Activated T-cell treated with anti-CD3 and anti-CD28 coated beads, Interleukin-2, amount 50 U/mL, for 24 hours (primary cell): ENCODE measurements at places on chromosomes 16 and 17.

DNA sequence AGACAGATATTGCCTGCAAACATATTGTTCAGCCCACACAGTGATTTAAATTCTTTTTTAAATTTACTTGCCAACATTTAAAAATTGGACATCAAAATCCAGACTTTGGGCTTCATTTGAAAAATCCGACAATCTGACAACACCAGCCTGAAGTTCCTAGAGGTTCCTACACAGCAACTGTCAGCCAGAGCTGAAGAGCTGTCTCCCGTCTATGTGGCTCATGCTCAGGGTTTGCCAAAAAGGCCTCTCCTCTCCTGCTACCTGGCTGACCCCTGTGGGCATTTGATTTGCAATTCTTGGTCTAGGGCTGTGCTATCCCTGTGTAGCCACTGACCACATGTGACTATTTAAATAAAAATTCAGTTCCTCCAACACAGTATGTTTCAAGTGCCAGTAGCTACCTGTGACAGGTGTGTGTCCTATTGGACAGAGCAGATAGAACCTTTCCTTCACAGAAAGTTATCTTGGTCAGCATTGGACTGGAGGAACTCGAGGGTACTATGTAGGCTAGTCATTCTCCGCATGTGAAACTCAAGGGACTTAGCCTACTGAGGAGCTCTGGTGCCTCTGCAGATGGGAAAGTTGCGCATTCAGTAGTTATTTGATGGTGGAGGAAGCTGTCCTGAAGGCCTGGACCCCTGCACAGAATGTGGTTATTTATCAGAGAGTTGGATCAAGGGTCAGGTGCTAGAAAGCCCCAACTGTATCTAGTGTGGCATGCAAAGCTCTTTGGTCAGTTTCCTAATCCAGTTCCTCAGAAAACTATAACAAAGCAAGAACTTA, 2.7 kb downstream of the LYRM1 start:
- H3K27me3 ChIP-seq: no peaks in the 10 kb centered on the region
- peak overlapping the region; percentile 28 for H3K4me3 ChIP-seq
- peak overlapping the region; percentile 59 for H3K27ac ChIP-seq
- no peak for DNase-seq
- H3K4me1 ChIP-seq: peaks cover 59% of the 10 kb centered on the region

GRCh38 chr17:11836508-11836907, 160.8 kb downstream of the ZNF18 start:
- no peak overlapping the region for H3K27ac ChIP-seq
- H3K4me1 ChIP-seq: no peaks in the 10 kb centered on the region
- H3K36me3 ChIP-seq: no peaks in the 10 kb centered on the region
- DNase-seq: no peak
- H3K4me3 ChIP-seq: no peak overlapping the region

DNA sequence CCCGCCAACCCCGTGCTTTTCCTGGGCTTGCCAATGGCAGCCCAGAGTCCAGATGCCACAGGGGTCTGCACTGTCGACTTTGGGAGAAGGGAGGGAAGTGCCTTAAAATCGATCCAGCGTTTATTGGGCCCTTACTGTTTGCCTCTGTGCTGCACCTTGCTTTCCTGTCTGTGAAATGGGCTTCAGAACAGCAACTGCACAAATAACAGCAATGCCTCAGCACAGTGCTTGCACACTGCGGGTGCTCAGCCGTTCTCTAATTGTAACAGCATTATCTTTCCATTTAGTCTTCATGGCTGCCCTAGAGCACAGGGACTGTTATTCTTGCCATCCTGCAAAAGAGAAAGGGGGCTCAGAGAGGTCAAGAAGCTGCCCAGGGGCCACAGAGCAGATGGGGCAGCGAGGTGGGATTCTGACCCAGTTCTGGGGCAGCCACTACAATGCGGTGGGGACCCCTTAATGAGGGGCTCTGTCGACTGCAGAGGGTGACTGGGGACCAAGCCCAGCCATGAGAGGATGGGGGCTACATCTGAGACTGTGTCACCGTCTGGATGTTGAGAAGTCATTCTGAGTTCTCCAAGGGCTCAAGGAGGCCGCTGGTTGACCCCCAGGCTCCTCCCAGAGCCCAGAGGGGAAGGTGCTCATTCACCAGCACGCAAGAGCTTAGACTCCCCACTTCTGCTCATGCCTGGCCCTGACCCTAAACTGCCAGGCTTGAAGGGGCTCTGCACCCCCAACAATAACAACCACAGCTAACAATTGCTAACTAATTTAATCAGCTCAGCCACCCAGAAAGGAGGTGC, 9.4 kb upstream of the FOXF1 start:
- H3K27ac ChIP-seq: no peak overlapping the region
- H3K36me3 ChIP-seq: no peaks in the 10 kb centered on the region
- peaks cover 87% of the 10 kb centered on the region for H3K27me3 ChIP-seq
- DNase-seq: no peak
- H3K4me1 ChIP-seq: peaks cover 9% of the 10 kb centered on the region

- no peaks in the 10 kb centered on the region for H3K36me3 ChIP-seq
- no peak for DNase-seq
- H3K27ac ChIP-seq: no peak overlapping the region
- no peak overlapping the region for H3K4me3 ChIP-seq
Measured at GRCh38 chr16:63983401-63983800, 1138.5 kb downstream of the CDH11 start.

- peaks cover 28% of the 10 kb centered on the region for H3K4me1 ChIP-seq
- DNase-seq: no peak
- H3K4me3 ChIP-seq: peak overlapping the region; percentile 92
- H3K36me3 ChIP-seq: peaks cover 64% of the 10 kb centered on the region
- no peaks in the 10 kb centered on the region for H3K27me3 ChIP-seq
- peak overlapping the region; percentile 95 for H3K27ac ChIP-seq
Measured at GRCh38 chr16:30747331-30747730, 894 bp upstream of the PHKG2 start.

GRCh38 chr16:14458576-14458975, 171.5 kb downstream of the PARN start:
- H3K27me3 ChIP-seq: no peaks in the 10 kb centered on the region
- peaks cover 61% of the 10 kb centered on the region for H3K36me3 ChIP-seq
- peaks cover 7% of the 10 kb centered on the region for H3K4me1 ChIP-seq
- no peak for DNase-seq

DNA sequence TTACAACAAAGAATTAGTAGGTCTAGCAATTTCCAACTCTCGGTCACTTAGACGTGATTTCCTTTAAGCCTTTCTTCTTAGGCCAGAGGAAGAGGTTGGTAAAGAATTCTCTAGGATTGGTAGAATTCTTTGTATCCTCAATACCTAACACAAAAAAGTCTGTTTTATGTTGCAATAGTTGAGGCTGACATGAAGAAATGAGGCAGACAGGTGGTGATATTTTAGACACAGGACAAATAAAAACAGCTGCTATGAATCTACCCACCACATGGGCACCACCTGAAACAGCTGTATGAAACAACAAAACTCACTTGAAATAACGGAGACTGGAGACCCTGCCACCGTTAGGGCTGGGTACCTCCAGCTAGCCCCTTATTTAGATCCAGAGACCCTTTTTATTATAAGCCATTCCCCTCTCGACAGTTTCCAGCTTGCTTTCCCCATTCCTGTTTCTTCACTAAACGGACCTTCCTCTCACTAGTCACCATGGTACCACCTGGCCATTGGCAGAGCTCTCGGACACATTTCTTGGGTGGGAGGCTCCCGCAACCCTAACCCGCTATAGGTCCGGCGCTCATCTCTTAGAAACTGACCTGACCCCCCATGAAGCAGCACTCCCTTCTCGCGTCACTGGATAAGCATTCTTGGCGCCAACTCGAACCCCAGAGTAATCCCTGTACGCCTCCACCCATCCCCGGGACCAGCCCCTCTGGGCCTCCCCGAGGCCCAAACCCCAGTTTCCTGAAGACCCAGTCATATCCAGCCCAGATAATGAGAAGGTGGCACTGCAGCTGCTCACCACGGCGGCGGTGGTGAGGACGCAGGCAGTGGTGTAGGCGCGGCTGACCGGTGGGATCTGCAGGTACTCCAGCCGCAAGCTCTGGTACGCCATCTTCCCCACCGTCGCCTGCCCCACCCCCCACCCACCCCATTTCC, at the start of gene DERL2:
Gene DERL2 (minus strand): TSS at position 909 of the 936 bp plus-strand sequence. CDS start 17 bp downstream, at position 892.
- peaks cover 72% of the 10 kb centered on the region for H3K4me1 ChIP-seq
- peaks cover 94% of the 10 kb centered on the region for H3K36me3 ChIP-seq
- no peak for DNase-seq
- H3K27me3 ChIP-seq: no peaks in the 10 kb centered on the region
- H3K4me3 ChIP-seq: peak within 1 kb of the TSS; percentile 95
- peak within 1 kb of the TSS; percentile 99 for H3K27ac ChIP-seq

- H3K4me3 ChIP-seq: no peak overlapping the region
- peaks cover 1% of the 10 kb centered on the region for H3K27me3 ChIP-seq
- no peak for DNase-seq
Measured at GRCh38 chr17:3766779-3767178, 34.2 kb downstream of the ITGAE start.

DNA sequence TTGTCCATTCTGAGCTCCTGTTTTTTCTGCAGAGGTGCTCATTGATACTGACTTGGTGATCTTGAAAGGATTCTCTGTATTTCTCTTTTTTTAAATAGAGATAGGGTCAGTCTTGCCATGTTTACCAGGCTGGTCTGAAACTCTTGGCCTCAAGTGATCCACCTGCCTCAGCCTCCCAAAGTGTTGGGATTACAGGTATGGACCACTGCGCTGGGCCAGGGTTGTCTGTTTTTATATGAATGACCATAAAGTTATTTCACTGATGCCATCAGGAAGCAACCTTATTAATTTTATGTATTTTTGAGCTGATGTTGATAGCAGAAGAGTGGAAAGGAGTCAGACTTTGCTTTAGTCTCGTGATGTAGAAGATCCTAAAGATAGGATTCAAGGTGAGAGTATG, 35.7 kb upstream of the METTL9 start:
- H3K27me3 ChIP-seq: no peaks in the 10 kb centered on the region
- H3K4me1 ChIP-seq: peaks cover 3% of the 10 kb centered on the region
- DNase-seq: peak; percentile 11
- H3K27ac ChIP-seq: no peak overlapping the region

DNA sequence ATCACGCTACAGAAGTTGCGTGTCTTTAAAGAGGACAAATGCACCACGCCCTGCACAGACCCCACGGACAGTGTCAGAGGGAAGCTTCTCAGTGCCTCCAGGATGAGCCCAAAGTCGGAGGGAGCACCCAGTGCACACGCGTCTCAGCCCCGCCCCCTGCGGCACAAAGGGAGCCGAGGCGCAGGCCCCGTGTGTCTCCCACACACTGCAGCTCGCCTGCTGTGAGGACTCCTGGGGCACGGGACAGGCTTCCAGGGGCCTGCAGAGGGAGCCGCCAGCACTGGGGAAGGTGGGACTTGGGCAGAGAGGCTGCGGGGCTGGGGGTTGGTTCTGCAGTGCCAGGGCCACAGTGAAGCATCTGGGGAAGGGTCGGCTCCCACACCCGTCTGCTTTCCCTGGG, 77.4 kb downstream of the LMF1 start:
- peaks cover 18% of the 10 kb centered on the region for H3K36me3 ChIP-seq
- H3K27me3 ChIP-seq: no peaks in the 10 kb centered on the region

DNA sequence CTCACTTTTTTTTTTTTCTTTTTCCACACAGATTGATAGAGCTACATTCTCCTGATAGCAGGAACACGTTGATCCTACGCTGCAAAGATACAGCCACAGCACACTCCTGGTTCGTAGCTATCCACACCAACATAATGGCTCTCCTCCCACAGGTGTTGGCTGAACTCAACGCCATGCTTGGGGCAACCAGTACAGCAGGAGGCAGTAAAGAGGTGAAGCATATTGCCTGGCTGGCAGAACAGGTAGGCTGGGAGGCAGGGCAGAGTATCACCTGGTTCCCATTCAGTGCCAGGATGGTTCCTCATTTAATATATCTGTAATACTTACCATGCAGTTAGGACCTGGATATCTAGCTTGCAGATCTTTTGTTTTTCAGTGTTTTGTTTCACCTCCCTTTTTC, 51.1 kb upstream of the VPS4A start:
- H3K4me3 ChIP-seq: no peak overlapping the region
- peaks cover 25% of the 10 kb centered on the region for H3K36me3 ChIP-seq
- peaks cover 7% of the 10 kb centered on the region for H3K4me1 ChIP-seq
- H3K27me3 ChIP-seq: no peaks in the 10 kb centered on the region

GRCh38 chr17:20059728-20060188, 50.6 kb downstream of the SPECC1 start:
- H3K27me3 ChIP-seq: no peaks in the 10 kb centered on the region
- H3K36me3 ChIP-seq: no peaks in the 10 kb centered on the region
- H3K27ac ChIP-seq: no peak overlapping the region
- peaks cover 18% of the 10 kb centered on the region for H3K4me1 ChIP-seq
- no peak for DNase-seq

DNA sequence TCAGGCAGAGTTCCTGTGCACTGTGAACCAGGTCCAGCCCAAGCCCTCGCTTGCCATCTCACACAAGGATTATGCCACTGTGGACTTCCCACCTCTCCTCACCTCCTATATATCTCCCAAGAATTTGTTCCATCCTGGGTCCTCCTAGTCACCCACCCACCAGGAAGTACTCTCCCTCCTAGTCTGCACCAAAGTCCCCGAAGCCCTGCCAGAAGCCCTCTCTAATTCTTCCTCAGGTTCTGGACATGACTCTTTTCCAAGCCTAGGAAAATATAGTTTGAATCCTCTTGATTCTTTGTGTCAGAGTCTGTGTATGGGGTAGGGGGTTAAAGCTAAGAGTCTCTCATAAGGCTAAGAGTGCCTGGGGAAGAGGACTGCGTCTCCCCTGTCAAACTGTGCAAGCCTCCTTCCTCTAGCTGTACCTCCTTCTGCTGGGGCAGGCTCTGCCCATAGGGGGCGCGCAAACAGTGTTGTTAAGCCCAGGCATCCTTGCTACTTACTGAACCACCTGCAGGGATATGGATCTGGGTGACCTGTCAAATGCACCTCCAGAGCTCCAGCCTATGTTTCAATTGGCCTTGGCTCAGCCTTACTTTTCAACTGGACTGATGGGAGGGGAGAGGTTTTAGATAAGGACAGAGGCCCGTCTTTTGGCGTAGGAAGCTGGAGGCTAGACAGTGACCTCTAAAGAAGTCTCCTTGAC, 16.6 kb upstream of the DLX4 start:
- no peak overlapping the region for H3K4me3 ChIP-seq
- H3K27me3 ChIP-seq: peaks cover 66% of the 10 kb centered on the region
- no peaks in the 10 kb centered on the region for H3K36me3 ChIP-seq
- no peaks in the 10 kb centered on the region for H3K4me1 ChIP-seq
- no peak overlapping the region for H3K27ac ChIP-seq

DNA sequence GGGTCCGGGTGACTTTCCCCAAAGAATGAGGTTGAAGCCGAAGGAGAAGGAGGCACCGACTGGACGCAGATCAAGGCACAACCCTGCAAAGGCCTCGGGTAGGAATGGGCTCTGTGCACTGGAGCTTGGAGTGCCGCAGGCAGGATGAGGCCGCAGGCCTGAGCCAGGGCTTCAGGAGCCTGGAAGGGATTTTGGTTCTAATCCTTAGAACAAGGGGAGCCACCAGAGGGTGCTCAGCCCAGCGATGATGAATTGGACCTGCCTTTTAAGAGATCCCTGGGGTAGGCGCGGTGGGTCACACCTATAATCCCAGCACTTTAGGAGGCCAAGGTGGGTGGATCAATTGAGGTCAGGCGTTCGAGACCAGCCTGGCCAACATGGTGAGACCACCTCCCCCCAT, 8.1 kb downstream of the CIBAR2 start:
- H3K27me3 ChIP-seq: no peaks in the 10 kb centered on the region
- H3K27ac ChIP-seq: no peak overlapping the region
- no peak overlapping the region for H3K4me3 ChIP-seq
- H3K36me3 ChIP-seq: no peaks in the 10 kb centered on the region
- no peak for DNase-seq

GRCh38 chr17:77120868-77121267, 19.9 kb upstream of the SEC14L1 start:
- H3K4me3 ChIP-seq: no peak overlapping the region
- no peaks in the 10 kb centered on the region for H3K36me3 ChIP-seq

- no peak overlapping the region for H3K4me3 ChIP-seq
- DNase-seq: no peak
- peaks cover 19% of the 10 kb centered on the region for H3K4me1 ChIP-seq
- peaks cover 57% of the 10 kb centered on the region for H3K36me3 ChIP-seq
Measured at GRCh38 chr16:67088551-67088950, 21.2 kb upstream of the PHAF1 start.
